ENCODE measurements at places on chromosomes 3 and 15. TPM values are rescaled to one million over a fixed set of nuclear protein-coding genes. Genes with fewer than 3 reads are reported as not detected.

Gene CLDN1
- 123 TPM for total RNA-seq

Gene GP9
- total RNA-seq, result not detected

GRCh38 chr3:9135930-9136525, 113.4 kb downstream of the SRGAP3 start:
- no peak for DNase-seq

- no peak for DNase-seq
Measured at GRCh38 chr3:49462222-49462621, 7.8 kb upstream of the DAG1 start.

GRCh38 chr3:8749316-8749715, 15.7 kb downstream of the CAV3 start:
- no peak for DNase-seq

Measured in hepatocyte (in vitro differentiated cells).